ENCODE measurements at places on chromosomes 12 and 14.

- DNase-seq = no peak
These were observed 46.7 kb downstream of the NOPCHAP1 start for GRCh38 chr12:105032703-105033357.

- no peak for DNase-seq
These were observed 212.6 kb downstream of the PHETA1 start for GRCh38 chr12:111156304-111156703.

DNA sequence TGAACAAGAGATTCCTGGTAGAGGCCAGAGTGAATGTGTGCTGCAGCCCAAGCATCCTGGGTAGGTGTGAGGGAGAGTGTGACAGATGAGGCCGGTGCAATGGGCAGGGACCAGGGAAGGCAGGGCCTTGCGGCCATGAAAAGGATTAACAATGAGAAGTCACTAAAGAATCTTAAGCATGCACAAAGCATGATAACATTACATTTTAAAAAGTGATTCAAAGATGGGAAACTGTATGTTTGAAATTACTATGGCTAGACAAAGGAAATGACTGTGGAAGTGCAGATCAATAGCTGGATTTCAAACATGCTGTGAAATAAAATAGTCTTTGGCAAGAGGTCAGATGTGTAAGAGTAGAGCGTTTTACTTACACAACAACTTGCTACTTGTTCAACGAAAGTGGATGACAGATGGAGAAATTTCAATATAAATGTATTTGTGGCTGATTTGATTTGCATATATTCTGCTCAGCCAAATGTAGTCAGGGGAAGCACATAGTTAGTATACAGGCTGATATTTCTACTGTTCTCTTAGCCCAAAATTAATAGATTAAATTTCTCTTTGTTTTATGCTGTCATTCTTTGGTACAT lies 175.5 kb downstream of the CCDC59 start:
- no peak for DNase-seq

GRCh38 chr12:68119724-68120211 lies 39.8 kb downstream of the IFNG start:
- DNase-seq = no peak

DNA sequence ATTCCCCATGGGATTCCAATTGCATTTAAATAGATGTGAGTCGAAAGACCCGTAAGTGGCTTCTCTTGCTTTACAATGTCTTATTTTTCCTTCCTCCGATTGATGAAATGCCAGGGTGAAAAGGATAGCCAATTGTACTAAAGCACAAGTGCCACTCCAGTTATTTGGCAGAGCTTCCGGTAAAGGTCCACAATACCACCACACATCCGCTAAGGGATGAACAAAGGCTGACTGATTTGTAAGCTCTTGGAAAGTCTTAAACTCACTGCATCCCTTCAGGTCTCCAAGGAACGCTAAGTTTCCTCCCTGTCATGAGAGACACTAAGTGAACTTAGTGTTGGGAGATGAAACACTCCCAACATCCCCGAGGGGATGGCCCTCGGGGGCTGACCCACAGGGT lies 21.2 kb upstream of the RNASE1 start:
- DNase-seq = no peak

- DNase-seq = no peak
These were observed 286.7 kb upstream of the GRIP1 start for GRCh38 chr12:66965621-66966020.

- DNase-seq = no peak
These were observed 229.4 kb downstream of the ERC1 start for GRCh38 chr12:1220127-1221092.

DNA sequence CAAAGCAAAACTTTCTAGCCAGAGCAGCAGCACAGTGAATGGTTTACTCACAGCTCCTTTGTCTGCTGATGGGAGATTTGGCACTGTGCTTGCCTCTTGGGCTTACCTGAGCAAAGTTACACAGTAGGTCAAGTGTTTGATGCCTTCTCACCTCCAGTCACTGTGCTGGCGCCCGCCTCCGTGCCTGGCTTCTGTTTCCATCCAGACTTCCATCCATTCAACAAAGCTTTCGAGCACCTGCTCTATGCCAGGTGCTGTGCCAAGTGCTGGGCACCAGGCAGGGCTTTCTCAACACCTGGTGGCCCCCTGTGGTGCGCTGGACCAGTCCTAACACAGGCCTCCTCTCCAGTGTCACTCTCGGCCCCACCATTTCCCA lies 199.2 kb upstream of the EEA1 start:
- no peak for DNase-seq

DNA sequence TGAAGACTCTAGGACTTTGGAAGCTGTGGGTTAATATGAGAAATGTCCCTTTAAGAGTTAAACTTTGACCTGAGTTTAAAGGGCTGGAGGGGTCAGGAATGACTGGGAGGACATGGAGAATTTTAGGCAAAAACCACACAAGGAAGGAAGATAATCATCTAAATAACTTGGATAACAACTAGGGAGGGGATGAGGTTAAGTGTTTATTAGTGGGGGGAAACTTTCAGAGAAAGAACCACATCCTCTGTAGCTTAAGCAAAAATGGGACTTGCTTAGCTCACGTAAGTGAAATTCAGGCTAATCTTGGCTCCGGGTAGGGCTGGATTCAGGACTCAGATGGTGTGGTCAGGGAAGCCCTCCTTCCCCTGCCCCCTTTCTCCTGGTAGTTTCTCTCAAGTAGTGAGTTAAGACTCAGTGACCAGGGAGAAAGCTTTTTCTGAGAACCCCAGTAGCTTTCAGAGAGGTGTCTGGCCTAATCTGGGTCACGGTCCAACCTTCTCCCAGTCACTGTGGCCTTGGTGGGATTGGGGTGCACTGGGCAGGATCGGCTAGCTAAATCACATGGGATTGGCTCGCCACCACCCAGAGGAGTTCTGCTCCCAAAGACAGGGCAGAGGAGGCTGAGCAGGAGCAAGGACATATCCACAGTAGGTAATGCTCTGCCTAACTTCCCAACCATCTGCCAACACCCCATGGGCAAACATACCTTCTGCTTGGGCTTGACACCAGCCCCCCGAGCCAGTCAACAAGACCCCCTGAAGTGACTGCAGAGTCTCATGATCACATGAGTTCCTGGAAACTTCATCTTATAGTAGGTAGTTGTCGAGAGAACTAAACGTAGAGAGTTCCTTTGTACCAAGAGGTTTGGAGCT lies 52.8 kb downstream of the ARF6 start:
- DNase-seq = no peak

DNA sequence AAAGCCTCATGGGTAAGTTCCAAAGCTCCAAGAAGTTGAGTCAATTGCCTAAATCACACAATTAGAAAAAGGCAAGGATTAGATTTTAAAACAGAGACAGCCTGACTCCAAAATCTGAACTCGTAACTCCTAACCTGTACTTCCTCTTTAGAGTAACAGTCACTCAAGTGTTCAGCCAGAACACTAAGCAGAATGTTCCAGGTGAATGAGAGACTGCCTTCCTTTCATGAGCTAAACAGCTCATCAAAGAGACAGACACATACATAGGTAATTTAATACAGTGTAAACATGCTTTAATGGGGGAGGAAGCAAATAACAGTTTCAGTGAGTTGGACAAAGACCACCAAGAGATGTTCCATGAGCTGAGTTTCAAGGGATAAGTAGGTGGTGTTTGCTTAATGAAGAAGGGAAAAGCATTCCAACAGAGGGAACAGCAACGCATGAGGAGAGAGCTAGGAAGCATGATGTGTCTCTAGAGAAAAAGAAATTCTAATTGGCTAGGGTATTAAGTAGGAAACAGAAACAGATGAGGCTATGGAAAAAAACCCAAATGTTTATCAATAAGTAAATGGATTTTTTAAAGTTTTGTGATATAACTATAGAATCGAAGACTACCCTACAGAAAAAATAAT lies 403.9 kb downstream of the MED13L start:
- no peak for DNase-seq

GRCh38 chr14:104950021-104950420 lies 25.3 kb downstream of the PLD4 start:
- DNase-seq = no peak

GRCh38 chr14:72521968-72522741 lies 371.7 kb downstream of the DPF3 start:
- DNase-seq = no peak

GRCh38 chr12:27818401-27818918 lies 38.4 kb upstream of the MANSC4 start:
- DNase-seq = no peak

DNA sequence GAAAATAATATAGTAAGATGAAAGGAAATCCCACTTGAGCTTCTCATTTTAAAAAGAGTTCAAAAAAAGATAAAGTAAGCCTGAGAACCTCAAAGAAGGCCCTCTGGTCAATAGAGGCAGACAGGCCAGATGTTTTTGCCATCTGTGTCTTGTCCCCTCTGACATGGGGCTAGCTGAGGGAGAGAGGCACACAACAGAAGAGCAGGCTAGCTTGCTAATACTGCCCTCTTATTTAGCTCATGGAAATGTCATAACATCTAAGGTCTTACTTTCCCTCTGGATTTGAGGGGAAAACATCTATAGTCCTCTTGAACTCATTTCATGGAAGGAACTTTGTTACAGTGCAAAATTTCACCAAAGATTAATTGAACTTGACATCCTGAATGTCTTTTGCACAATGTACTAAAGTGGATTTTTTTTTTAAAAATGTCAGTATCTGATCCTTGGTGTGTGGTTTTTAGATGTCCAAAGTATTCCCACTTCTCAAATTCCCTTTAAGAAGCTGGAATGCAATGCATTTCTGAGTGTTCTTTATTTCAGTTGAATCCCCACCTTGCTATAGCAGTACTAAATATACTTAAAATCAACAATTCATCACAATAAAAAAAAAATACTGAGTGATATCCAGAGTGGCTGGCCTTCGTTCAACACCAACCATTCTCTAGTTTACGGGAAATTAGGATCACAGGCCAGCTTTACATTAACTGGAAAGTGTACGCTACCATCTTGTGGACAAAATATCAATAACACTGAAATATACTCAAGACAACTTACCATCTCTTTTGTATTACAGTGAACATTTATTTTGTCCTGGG lies 176.7 kb downstream of the PAH start:
- DNase-seq = peak; percentile 6

GRCh38 chr14:101719708-101720107 lies 41.8 kb upstream of the PPP2R5C start:
- no peak for DNase-seq

- DNase-seq = peak; percentile 58
These were observed 430.0 kb downstream of the ETNK1 start for GRCh38 chr12:23055004-23055403.

DNA sequence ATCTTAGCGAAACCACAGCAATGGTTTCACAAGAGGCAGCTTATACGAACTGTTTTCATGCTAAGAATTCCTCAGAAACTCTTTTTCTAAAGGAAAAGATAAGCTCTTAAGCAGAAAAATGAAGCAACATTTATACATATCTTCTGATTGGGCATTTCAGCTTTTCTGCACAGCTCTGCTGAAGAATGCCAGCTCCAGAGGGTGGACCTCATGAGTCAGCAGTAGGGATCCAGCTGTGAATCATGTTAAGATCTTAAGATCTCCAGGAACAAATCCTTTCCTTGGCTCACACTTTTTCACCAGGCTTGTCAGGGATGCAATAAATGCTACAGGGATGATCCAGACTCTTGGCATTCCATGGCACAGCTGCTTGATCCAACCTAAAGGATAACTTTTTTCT lies 477.1 kb upstream of the CCDC196 start:
- DNase-seq = no peak

DNA sequence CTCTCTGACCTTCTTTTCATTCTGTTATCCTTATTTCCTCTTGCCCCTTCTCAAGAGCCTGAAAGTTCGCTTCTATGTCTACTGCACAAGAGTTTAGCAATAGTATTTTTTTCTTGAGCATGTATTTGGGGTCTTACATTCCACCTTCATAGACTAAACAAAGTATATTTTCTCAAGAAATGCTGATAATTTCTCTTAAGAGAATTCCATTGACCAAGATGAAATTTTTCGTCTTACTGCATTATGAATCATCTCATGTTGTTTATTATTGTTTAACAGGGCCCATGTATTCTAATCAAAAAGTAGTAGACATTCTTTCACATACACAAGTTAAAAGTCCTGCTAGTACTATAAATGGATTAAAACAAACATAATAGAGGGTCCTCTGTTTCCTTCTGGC lies 219.3 kb downstream of the C12orf50 start:
- DNase-seq = no peak

DNA sequence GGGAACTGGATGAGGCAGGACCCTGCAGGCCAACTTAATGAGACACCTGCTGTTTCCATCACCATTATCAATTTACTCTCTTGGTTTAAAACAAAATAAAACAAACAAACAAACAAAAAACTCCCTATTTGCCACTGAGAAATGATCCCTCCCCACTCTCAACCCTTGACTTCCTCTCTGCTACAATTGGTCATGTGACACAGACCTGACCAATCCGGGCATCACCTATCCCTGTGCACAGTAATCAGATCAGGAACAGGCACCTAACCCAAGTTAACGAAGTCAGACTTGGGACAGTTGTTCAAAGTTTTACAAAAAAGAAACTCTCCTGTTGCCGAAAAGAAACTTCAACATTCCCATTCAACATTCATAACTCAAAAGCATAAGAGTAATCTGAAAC lies 58.4 kb downstream of the NELL2 start:
- DNase-seq = no peak

DNA sequence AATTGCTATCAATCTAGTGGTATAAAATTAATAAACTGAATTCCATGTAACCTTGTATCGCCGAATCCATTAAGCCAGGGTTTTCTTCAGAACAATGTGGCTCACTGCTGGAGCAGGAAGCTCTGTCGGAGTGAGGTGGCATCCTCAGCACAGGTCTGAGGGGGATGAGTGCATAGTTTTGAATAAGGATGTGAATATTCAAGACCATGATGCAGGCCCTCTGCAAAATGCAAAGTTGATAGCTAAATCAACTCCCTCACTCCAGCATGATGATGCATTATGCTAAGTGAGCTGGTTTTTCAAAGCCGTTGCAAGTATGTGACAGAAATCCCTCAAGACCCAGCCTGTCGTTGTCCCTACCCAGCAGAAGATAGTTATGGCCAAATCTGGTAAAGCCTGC lies 53.0 kb downstream of the TRIM9 start:
- DNase-seq = no peak

- no peak for DNase-seq
These were observed 38.6 kb upstream of the KRR1 start for GRCh38 chr12:75549989-75550388.

Measured in endothelial cell (in vitro differentiated cells).